ENCODE measurements at places on chromosomes 5 and 9.

- no peak for DNase-seq
These were observed 218.4 kb downstream of the CDK5RAP2 start for GRCh38 chr9:120361551-120361950.

DNA sequence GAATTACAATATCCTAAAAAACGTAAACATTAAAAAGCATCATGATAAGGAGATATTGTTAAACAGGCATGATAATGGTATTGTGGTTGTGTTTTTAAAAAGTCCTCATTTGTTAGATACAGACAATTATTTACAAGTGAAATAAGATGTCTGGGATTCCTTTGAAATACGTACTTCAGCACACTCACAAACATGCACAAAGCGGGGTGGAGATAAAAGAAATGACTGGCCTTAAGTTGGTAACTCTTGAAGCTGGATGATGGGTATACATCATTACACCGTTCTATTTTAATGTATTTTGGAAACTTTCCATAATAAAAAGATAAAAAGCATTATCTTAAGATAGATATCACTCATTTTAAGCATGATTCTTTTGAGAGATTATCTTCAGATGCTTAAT lies 1.0 kb downstream of the FAM200C start:
- DNase-seq, result peak; percentile 23

GRCh38 chr9:3468421-3469205 lies 57.2 kb downstream of the RFX3 start:
- no peak for DNase-seq

DNA sequence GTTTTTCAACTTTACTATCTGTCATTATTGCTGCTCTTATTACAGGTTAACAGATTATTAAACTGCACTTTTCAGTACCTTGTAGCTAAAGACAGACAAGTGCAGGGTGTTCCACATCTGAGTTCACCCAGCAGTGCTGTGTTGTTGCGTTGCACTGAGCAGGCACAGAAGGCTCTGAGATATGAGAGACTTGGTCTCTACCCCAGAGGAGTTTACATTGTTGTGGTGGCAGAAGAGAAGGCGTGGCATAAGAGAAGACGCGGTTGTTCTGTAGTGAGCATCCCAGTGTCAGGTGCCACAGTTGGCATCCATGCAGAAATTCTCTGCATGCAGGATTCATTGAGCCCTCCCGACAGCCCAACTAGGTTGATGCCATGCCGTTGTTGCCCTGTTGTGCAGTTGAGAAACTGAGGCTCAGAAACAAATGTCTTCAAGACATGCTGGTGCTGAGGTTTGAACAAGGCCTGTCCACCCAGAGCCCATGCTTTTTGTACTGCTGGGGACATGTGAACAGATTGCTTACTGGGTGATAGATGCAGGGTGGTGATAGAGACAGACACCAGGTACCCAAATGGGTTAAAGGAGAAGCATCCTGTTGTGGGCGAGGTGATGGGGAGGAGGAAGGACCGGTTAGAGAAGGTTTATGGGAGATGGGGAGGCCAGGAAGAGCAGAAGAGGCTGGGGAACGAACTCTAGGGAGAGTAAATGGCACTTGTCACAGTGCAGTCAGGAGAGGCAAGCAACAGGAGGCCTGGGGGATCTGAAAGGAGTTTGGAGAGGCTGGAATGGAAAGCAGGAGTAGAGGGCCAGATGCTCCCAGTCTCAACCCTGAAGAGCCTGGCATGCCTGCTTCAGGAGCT lies 8.2 kb downstream of the ABL1 start:
- peak; percentile 41 for DNase-seq

DNA sequence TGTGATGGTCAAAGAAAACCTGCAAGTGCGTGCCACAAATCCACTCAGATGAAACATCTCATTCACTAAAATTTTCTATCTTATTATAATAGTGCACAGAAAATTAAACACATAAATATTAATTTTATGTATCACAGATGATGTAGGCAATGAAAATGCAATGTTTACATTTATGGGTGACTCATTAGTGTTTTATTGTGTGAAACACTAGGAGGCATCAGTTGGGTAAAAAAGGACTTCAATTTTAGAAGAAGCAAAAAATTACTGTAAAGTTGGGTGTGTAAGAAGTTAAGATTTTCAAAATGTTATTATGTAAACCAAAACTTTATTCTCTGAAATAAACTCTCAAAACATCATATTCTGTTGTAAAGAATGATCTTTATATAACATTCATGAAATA lies 4.0 kb downstream of the MEF2C start:
- DNase-seq, result peak; percentile 67

- DNase-seq, result peak; percentile 5
These were observed 1066.3 kb upstream of the NUDT12 start for GRCh38 chr5:104628911-104629310.

GRCh38 chr5:74052441-74053221 lies 426.6 kb downstream of the ARHGEF28 start:
- DNase-seq, result no peak

GRCh38 chr5:80195837-80196400 lies 59.9 kb downstream of the SERINC5 start:
- DNase-seq, result no peak

DNA sequence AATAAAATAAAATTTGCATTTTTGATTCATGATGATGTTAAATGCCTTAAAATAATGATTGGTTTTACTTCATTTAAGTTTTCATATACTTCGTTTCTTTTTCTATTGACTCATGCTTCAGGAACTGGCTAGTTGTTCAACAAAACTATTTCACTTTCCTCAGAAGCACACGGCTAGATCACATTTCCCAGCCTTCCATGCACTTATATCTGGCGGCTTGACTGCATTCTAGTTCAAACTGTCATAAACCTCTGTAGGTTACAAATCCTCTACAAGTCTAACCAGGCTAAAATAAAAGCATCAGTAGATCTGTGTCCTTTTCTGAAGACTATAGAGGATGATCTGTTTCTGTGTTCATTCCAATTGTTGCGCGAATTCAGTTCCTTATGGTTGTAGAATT lies 46.3 kb upstream of the CNTLN start:
- DNase-seq, result no peak

GRCh38 chr9:125756518-125756917 lies 9.3 kb downstream of the PBX3 start:
- no peak for DNase-seq

DNA sequence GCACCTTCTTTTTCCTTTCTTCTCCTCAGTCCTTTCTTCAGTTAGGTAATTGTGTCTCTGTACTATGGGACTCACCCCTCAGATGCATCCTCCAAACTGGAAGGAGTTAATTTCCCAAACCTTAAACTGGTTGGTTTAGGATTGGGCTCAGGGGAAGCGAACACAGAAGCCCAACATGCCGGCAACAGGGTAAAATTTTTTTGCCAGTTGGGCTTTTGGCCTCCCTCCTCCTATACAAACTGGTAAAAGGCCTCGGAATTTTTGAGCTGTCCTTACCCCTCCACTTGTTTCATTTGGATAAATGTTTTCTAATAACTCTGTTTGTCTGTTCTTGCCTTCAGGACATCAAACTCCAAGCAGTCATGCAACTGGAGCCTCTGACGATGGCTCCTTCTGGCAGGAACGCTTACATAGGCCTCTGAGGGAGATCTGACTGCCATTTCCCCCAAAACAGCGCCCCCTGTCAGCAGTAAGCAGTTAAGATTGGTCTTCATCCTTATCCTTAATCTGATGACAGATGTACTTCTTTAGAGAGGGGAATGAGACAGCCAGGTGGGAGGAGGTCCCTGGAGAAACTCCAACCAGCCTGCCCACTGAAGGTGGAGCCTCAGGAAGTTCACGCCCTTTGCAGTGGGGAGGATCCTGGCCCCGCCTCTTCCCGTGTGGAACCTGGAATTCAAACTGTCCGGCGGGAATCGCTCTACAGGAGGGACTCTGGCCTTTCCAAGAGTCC lies 57.8 kb upstream of the SPINK5 start:
- peak; percentile 40 for DNase-seq

DNA sequence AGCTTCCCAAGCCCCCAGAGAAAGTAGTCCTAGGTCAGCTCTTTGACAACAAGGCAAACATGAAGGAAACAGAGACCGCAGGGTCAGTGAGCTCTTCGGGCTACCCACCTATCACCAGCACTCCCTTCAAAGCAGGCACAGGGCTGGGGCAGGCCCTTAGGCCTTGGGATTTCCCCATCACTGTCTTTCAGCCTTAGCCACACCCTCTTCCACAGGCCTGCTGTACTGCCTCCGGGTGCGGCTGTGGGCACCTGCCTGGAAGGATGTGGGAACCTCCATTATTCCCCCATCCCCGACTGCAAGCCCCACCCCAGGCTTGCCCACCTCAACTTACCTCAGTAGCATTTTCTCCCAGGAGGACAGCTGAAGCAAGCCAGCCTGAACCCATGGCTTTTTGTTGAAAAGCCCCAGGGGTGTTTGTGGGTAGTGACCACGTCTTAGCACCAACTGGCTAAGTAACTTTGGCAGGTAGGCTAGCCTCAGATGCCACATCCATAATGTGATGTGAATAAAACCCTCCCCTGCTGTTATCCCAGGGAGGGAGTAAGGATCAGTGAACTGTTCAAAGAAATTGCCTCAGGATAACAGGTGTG lies 100.2 kb downstream of the PIK3R1 start:
- no peak for DNase-seq

GRCh38 chr5:139275956-139276355 lies 17.6 kb upstream of the MATR3 start:
- DNase-seq, result peak; percentile 46

DNA sequence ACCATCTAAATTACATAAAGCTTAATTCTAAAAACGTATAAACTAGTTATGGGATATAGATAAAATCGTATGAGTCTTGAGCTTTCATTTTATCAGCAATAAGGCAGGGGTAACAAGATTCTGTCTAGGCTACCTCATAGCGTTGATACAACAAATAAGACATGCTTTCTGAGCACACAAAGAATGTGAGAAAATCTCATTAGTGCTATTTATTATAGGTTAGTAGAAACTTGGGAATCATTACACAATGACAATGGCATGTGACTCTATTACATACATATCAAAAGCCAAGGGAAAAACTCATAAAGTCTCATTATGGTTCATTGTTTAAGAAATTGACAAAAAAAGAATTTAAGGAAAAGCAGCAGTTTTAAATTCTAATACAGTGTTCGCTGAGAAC lies 448.6 kb downstream of the PLK2 start:
- DNase-seq, result no peak

- peak; percentile 90 for DNase-seq
These were observed 1.6 kb downstream of the KDM4C start for GRCh38 chr9:6759185-6759977.

DNA sequence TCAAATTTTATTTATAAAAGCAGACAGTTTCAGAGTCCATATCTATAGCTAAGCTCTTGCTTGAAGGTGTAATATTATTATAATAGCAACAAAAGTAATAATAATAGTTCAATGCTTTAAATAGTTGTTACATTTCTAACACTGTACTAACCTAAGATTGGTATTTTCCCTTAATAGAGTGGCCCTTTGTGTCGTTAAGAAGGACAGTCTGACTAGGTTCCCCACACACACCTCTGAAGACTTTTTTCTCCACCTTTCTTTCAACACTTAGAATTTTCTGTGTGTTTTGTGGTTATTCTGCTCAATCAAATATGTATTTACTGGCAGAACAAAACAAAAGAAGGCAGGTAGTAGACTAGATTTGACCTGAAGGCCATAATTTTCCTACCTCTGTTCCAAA lies 223.2 kb upstream of the ACO1 start:
- no peak for DNase-seq

- no peak for DNase-seq
These were observed 49.6 kb downstream of the NIPAL4 start for GRCh38 chr5:157509587-157509986.

DNA sequence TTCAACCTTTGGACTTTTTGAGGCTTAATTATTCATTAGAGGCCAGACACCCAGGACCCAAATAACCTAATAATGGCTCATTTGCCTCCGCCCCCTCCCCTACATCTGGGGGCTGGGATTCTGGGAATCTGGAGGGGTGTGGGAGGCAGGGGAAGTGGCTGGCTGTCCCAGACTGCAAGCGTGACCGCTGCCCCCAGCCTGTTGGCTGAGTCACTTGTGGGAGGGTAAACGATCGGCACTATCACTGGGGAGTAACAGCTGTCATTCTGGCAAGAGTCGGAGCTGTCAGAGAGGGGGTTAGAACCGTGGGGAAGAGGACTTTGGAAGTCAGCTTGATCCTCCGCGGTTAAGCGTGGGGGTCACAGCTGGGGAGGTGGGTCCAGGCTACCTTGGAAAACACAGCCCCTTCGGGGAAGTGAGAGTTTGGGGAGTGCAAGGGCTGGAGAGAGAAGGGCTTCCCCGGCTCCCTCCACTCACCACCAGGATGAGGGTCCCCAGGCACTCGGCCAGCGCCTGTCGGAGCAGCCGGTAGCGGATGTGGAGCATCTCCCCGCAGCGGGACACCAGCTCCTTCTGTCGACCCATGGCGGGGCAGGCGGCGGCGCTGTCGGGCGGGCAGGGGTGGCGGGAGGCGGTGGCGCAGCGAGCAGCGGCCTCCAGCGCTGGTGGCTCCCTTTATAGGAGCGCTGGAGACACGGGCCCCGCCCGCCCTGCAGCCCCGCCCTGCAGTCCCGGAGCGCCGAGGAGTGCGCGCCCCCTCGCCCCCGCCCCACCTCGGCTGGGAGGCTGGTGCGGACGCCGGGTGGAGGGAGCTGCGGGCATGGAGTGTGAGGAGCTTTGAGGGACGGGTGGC lies at the start of gene AQP3:
AQP3 (minus strand) TSS at position 648 of the 853 bp plus-strand sequence; CDS start at position 585, 63 bp downstream.
- DNase-seq, result peak; percentile 86

GRCh38 chr9:132168851-132169250 lies 7.0 kb downstream of the NTNG2 start:
- DNase-seq, result no peak

- peak; percentile 25 for DNase-seq
These were observed 5.3 kb downstream of the GPR151 start for GRCh38 chr5:146510559-146511125.

DNA sequence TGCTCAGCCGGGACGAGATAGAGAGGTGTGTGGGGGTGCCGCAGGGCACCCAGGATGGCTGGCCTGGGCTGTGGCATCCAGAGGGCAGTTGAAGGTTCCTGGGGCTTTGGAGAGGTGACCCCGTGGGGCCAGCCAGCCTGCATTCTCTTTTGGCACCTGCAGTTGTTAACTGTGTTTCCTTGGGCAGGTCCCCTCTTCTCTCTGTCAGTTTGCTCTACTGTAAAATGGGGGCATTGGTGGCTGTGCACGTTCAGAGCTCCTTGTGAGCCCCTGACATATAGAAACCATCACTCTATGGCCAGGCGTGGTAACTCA lies 8.5 kb downstream of the ZDHHC12 start:
- DNase-seq, result no peak

GRCh38 chr9:38243993-38244392 lies 148.5 kb upstream of the ALDH1B1 start:
- DNase-seq, result no peak

DNA sequence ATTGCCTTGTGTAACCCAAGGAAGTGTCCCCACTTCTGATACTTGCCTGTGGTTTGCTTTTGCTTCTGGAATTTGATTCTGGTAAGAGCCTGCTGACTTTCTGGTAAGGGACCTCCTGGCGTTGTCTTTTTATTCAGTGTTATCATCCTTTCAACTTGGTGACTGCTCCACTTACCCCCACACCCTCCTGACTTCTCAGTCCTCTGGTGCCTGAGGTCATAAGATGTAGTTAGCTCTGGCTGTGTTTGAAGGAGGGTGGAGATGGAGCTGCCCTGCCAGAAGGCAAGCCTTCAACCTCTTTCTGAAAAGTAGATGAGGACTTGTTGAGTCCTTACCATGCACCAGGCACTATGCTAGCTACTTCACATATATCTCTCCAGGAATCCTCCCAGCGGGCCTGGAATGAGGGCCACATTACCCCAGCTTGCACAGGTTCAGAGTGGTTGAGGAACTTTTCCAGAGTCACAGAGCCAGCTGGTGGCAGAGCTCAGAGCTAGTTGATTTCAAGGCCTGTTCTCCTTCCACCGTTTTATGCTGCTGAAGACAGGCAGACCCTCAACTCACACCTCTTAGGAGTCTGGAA lies 45.2 kb upstream of the PITX1 start:
- no peak for DNase-seq
